ENCODE measurements at places on chromosomes 6 and 20.

DNA sequence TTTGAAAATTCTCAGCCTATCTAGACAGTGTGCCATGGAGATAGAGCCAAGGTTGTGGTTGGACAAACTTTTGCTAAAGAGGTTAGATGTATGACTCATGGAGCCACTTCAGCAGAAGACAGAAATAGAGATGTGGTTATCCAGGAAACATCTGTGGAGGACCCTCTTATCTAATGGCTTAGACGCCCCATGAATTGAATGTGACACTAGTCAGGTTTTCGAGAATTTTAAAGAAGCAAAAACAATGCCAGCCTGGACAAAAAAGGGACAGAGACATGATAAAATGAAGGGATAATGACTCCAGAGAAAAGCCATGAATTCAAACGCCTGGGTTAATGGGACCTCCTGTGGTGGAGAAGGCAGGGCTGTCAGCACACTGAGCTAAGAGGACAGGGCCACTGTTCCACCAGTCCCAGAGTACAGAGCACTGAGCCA, 280.5 kb downstream of the CLVS2 start:
- no peak for DNase-seq

- DNase-seq = no peak
These were observed 235.1 kb downstream of the GJA1 start for GRCh38 chr6:121670511-121670910.

DNA sequence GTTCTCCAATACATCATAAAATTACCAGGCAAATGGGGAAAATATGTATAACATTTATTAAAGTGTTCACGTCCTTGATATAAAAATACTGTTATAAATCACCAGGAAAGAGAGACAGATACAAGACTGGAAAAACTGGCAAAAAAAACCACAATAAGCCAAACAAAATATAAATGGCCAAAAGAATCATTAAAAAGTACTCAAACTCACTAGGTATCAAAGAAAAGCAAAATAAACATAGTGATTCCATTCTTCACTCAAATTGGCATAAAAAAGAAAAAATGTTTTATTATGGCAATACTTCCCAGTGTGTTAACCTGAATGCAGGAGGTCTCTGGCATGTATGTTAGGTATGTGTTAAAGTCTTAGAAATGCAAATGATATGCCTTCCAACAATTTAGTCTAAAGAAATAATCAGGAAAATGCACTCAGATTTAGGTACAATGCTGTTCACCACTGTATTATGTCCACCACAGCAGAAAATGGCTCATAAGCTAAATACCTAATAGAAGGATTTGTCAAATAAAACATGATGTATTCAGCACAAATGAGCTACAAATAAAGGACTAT, 21.4 kb downstream of the SLC23A2 start:
- no peak for DNase-seq

DNA sequence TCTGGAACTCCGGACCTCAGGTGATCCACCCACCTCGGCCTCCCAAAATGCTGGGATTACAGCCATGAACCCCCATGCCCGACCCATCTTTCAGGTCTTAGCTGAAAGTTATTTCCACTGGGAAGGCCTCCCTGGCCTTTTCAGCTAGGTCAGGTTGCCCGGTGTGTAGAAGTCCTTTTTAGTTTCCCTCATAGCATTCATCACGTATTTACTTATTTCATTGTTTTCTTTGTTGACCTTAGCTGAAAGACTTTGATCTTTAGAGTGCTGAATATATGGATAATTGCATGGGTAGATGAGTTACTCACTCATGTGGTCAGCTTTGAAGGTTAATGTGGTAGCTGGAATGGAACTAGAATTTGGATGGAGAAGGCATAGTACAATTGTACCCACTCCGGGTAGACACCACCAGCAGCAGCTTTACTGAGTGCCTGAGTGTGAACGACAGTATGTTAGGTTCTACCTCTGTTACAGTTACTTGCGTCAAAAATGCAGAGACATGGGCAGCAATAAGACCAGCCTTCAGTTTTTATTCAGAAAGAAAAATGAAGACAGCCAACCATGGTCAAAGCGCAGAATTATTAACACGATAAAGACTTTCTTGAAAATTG, 9.1 kb downstream of the KIZ start:
- no peak for DNase-seq

- DNase-seq = no peak
These were observed 73.3 kb upstream of the PAX1 start for GRCh38 chr20:21632031-21632734.

GRCh38 chr20:13130707-13131103, 90.4 kb upstream of the ISM1 start:
- no peak for DNase-seq

DNA sequence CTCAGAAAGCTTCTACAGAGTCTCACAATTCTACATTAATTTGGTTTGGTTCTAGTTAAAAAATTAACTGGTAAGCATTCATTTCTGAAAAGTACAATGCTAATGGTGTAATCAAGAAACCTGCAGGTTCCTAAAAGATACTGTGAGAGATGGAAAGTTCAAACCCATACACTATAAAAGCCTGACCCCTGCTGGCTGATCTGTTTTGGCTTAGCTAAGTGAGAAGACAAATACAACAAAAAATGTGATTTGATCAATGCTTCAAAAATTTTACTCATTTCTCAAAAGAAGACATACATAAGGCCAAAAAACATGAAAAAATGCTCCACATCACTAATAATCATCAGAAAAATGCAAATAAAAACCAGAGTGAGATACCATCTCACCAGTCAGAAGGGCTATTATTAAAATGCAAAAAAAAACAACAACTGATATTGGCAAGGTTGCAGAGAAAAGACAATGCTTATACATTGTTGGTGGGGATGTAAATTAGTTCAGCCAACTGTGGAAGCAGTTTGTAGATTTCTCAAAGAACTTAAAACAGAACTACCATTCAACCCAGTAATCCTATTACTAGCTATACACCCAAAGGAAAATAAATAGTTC, 102.8 kb downstream of the MOXD1 start:
- DNase-seq = no peak

- no peak for DNase-seq
These were observed 31.2 kb downstream of the SIRPD start for GRCh38 chr20:1526310-1526709.

GRCh38 chr6:32825966-32826365, 9.2 kb upstream of the HLA-DOB start:
- no peak for DNase-seq

GRCh38 chr6:117676577-117677218, 1.4 kb downstream of the NUS1 start:
- no peak for DNase-seq

DNA sequence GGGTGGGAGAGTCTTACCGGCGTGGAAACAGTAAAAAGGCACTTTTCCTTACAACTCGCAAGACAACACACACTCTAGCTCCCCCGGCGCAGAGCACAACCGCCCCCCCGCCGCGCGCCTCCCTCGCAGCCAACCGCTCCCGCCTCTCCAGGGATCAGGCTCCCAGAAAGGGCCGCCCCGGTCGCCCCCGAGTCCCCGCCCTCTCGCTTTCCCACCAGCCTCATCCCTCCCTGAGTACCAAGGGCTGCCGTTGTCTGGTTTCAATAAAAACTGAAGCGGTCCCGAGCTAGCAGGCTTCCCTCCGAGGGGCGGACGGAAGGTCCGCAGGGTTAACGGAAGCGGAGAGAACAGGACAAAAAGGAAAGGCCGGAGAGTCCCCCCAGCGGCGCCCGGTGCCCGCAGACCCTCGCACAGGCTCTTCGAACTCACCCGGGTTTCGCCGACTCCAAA, 804 bp downstream of the ELOVL5 start:
- peak; percentile 23 for DNase-seq

GRCh38 chr20:38551056-38551626, 29.9 kb upstream of the ADIG start:
- DNase-seq = no peak

DNA sequence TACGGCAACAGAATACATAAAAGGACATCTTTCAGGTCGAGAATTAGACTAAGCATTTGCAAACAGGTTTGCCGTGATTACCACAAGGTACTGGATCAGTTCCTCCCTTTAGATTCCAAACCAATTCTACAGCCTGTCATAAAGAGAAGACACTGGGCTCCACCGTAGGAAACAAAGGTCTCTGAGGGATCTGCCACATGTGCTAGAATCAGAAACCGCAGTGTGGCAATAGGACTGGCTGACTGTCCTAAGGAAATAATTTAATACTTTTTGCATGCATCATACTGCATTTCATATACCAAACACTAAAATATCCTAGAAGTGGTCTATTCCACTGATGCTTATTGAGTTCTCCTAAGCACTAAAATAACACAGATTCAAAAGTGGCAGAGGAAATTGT, 59.2 kb downstream of the POPDC3 start:
- DNase-seq = no peak

DNA sequence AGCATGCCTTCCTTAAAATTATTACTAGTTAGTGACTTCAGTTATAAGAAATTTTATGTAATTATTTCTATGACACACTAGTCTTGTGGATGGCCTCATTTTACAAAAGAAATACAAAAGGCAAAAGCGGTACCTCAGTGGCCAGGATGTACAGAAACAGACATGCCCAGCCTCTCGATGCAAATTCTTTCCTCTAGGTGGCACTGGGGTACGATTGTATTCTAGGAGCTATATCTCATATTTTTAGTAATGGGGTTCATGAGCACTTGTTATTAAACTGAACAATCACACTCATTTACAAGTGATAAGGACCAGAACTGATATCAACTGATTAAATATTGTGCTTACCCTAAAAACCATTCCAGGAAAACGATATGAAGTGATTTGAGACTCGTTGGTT, 59.8 kb downstream of the SOD2 start:
- DNase-seq = no peak

DNA sequence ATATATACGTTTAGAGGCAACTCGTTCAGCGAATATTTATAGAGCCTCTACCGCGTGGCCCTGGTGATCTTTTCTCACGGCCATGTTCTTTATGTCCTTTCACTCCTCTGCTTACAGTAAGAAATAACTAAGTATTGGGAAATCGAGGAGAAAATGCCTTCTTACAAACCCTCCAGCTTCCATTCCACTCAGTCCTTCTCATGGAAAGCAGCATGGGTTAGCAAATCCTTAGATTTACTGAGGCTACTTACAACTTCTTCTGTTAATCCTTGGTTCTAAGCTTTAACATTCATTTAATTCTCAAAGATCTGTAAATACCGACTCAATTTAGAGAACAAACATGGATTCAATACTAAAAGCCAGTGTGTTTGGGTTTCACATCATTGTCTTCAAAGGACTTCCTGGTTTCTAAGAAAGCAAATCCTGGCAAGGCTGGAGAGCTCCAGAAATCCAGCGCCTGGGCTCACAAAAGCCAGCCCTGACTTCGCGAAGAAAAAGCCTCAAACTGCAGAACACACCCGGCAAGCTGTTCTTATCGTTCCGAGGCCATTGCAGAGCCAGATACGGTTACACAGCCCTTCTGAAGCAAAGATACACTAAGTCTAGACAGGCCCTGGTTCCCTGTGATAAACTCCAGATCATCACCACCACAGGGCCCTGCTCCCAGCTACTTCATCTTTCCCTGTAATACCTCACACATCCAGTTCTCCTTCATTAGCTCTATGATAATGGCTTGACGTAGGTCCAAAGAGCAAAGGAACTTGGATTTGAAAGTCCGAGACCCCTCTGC, 19.2 kb downstream of the AGPAT4 start:
- DNase-seq = no peak

DNA sequence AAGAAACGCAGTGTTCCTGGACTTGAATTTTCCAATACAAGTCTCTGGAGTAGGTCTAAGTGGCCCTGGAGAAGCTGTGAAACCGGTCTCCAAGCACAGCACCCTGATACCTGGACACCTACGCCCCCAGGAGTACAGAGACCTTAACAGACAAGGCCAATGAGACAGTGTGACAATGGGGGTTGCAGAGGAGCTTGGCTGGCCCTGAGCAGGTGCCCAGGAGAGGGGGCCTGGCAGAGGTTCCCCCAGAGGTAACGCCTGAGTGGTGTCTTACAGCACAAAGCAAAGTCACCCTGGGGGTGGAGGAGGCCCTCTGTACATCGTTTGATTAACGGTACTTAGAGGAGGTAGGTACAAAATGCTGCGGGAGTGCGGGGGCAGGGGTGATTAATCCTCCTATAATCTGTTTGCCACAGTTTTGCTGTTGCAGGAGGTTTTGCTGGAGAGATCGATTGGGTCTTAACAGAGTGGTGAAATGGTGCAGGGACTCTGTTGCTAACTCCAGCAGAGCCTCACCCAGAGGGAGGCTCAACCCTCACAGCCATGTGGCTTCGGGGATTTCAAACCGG, 37.3 kb upstream of the APCDD1L start:
- no peak for DNase-seq

All from NCI-H524 treated with DMSO at 0.1 percent for 48 hours (cell line).